ENCODE measurements at places on chromosomes 7 and 10.

- no peak for DNase-seq
Observed at GRCh38 chr7:154232700-154233099, 180.5 kb downstream of the DPP6 start.

DNA sequence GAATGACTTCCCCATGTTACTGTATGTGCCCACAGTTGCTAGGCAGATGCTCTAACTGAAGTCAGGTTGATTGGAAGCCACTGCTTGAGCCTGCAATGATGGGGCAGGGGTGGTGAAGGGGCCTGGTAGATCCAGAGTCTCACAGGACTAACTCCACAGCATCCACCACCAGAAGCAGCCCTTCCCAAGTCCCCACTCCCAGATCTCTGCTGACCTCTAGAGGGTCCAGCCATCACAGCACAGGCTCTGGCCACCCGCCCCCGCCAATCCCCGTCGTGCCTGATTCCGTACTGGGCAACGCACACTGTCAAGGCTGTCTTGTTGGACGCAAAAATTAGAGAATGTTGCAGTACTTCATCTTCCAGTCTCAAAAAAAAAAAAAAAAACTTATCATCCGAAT, 136.8 kb upstream of the PDE1C start:
- no peak for DNase-seq

DNA sequence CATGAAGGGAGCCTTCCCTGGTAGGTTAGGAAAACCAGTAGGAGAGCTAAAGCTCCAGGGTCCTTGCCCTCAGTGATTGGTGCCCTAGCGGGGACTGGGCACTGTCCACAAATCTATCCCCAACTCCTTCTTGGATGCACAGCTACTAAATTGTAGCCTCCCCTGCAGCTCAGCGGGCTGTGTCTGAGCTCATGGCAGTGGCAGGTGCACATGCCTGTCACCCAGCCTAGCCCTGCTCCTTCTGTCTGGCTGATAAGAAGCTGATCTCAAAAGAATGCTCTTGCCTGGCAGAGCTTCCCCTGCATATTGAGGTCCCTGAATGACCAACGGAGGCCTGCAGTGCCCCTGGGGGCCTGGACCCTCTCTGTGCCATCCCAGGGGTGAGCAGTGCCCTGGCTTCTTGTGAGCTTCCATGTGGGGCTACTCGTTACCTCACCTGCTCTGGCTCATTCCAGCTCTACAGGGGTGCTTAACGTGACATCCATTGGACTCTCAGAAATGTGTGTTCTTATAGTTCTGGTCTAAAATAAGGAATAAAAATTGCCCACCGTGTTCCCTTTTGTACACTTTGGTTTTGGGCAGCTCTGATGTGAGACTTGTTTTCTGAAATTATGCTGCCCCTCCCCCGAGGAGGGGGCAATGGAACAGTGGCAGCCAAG, 59.8 kb upstream of the ANTXRL start:
- no peak for DNase-seq

DNA sequence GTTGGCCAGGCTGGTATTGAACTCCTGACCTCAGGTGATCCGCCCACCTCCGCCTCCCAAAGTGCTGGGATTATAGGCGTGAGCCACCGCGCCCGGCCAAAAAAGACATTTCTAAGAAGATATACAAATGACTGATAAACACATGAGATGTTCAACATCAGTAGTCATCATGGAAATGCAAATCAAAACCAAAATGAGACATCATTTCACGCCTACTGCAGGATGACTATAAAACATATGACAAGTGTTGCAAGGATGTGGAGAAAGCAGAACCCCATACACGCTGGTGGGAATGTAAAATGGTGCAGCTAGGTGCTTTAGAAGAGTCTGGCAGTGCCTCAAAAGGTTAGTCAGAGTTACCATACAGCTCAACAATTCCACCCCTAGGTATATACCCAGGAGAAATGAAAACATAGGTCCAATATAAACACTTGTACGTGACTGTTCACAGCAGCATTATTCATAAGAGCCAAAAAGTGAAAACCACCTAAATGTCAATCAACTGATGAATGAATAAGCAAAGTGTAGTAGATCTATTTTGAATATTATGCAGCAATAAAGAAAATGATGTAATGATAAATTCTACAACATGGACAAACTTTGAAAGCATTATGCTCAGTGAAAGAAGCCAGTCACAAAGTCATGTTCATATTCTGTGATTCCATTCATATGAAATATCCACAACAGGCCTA, 24.5 kb downstream of the TMEM209 start:
- no peak for DNase-seq

GRCh38 chr7:80884511-80885195, 34.2 kb downstream of the SEMA3C start:
- DNase-seq = no peak

DNA sequence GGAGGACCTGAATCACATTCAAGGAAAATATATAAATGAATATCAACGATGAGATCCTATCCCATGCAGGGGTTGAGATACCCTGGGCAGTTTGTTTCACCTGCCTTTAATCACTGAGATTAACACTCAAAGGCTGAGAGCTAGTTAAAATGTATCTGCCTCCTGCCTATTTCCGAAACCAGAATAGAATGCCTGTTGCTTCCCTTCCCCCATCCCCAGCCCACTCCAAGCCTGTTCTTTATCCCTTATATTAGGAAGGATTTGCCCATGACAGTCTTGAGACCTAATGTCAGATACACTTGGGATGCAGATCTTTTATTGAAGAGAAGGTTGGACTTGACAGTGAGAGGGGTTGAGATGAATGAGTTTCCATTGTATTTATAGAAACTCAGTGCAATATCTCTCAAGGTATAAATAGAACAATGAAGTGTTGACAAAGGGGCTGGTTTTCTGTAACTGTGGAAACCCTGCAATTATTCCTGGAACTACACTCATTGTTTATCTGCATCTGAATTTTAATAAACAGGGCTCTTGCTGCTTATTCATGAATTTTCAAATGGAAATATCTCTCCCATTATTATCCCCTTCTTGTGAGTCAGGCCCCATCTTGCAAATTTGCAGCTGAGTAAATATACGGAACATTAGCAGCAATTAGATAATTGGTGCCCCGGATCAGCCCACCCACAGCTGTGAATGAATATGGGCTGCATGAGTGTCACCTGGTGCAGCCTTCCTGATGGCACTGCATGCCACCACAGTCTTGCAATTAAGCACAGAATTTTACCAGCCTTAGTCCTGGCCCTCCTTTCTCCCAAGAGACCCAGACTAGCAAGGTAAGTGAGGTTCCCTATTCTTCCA, 66.7 kb downstream of the SORCS3 start:
- DNase-seq = no peak

- peak; percentile 5 for DNase-seq
Observed at GRCh38 chr7:123916240-123916724, 8.8 kb upstream of the SPAM1 start.

DNA sequence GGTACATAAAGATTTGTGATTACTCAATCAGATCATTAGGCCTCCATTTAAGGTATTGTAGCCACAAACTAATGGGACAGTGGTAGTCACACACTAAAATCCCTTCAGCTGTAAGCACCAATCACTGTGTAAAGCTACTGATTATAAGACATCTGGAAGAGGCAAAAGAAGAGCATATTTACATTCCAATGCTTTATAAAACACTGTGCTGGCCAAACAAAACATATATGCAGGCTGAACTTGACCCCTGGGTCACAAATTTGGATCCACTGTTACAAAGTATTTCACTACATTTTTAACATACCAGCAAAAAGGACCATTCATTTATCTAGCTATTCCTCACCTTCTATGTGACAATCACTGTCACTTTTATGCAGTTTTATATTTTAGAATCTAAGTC, 41.4 kb upstream of the ANLN start:
- DNase-seq = no peak

DNA sequence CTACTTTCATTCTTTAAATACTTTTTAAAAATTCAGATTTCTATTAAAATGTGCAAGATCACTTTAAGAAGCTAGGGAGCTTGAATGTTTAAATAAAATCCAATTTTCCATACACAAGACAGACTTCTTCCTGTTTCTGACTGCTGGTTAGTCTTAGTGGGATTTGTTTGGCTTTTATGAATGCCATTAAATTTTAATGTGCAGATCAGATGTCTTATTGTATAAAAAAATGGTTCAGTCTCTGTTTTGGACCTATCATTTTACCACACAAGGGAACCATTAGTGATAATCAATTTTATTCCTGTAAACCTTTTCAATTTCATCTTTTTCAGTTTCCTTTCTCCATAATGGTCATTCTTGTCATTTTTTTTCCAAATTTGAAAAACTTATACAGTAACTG, 63.2 kb downstream of the VCL start:
- no peak for DNase-seq

GRCh38 chr10:1394155-1394912, 338.1 kb downstream of the WDR37 start:
- DNase-seq = no peak

GRCh38 chr7:99497766-99498545, 2.1 kb downstream of the ZNF394 start:
- no peak for DNase-seq

DNA sequence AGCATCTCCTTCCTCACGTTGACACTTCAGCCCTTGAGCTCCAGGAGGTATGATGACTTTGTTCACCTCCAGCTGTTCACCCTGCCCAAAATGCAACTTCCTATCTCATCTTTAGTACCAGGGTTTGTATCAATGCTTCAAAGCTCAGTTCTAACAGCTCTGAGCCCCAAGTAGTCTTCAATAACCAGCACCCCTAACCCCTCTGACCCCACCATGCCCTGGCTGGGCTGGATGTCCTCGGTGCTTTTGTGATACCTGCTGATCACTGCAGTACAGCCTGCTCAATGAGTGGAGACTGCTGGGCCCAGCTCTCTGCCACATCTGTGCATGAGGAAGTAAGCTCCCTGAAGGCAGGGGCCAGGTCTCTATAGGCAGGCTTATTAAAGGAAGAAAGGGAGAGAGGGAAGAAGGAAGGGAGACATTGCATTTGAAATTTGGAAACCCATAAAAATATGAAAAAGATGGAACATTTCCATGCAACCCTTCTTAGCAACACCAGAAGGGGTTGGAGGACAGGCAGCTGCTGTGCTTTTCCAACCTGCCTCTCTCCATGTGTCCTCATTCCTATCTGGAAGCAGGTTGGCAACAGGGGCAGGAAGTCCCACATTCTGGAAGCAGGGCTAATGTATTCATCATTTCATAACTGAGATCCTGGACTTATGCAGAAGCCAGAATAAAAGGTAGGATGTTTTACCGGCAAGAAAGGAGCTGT, 756.1 kb downstream of the GRID1 start:
- DNase-seq = no peak

GRCh38 chr10:119373294-119374102, 166.1 kb downstream of the GRK5 start:
- no peak for DNase-seq

- no peak for DNase-seq
Observed at GRCh38 chr7:121278120-121279021, 50.4 kb upstream of the WNT16 start.

DNA sequence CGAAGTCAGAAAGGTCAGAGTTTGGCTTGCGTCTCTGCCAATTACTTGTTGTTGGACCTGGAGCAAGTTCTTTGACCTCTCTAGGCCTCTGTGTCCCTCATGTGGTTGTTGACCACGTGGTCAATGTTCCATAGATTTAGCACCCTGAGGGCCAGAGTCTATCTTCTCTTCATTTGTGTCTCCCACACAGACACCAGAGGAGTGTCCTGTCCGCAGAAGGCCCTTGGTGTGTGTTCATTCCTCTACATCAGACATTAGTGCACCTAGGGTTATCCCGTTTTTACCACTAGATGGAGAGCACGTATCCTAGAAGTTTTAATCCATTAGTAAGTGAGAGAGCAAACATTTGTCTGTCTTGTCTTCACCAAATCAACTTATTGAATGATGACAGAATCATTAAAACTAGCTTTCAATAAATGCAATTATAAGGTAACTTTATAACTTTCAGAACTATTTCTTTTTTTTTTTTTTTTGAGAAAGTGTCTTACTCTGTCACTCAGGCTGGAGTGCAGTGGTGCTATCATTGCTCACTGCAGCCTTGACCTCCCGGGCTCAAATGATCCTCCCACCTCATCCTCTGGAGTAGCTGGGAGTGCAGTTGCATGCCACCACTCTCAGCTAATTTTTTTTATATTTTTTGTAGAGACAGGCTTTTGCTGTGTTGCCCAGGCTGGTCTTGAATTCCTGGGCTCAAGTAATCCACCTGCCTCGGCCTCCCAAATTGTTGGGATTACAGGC, 122.5 kb upstream of the ANKRD1 start:
- DNase-seq = peak; percentile 47

- DNase-seq = no peak
Observed at GRCh38 chr7:29346231-29346978, 151.8 kb downstream of the CHN2 start.

GRCh38 chr7:155206318-155207020, 91.2 kb upstream of the INSIG1 start:
- DNase-seq = peak; percentile 54
